Fibroblast of lung (primary cell): ENCODE measurements at places on chromosomes 7 and 10. TPM values are rescaled to one million over a fixed set of nuclear protein-coding genes. Genes with fewer than 3 reads are reported as not detected.

Gene PPP3CB
- total RNA-seq, result 21.3 and 27.1 TPM in 2 replicates

Gene FBXW4
- 52.9 and 60.8 TPM in 2 replicates for total RNA-seq

Gene FOXI2
- total RNA-seq, result not detected in 2 replicates

Gene PHYHIPL
- not detected in 2 replicates for total RNA-seq

Gene SLC39A12
- not detected in 2 replicates for total RNA-seq

Gene ABCB1
- total RNA-seq, result 0.77 and 4.8 TPM in 2 replicates

Gene MYH16
- not detected in 2 replicates for total RNA-seq

Gene CLRN3
- total RNA-seq, result not detected in 2 replicates
